ENCODE measurements at places on chromosomes 12 and 14.

- peak; percentile 63 for DNase-seq
These were observed 1295.7 kb upstream of the FLRT2 start for GRCh38 chr14:84234281-84234680.

- DNase-seq: no peak
These were observed 36.3 kb downstream of the PLEKHG7 start for GRCh38 chr12:92739113-92739512.

DNA sequence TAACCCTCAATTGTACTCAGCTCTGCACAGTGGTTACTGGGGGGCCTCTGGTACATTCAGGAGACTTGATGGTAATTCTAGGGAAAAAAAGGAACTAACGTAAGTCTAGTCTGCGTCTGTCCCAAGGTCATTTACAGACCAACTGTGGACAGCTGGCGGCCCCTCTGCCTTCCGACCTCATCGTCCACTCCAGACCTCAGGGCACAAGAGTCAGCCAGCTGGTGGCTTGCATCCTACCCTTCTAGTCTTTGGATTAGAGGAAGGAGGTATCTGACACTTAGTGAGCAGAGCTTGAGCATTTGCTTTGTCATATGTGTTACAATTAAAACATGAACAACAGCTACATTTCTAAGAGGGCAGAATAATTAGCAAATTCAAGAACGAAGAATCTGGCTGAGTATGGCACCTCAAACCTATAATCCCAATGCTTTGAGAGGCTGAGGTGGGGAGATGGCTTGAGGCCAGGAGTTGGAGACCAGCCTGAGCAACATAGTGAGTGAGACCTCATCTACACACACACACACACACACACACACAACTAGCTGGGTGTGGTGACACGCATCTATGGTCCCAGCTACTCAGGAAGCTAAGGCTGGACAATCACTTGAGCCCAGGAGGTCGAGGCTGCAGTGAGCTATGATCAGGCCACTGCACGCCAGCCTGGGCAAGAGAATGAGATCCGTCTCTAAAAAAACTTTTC, 36.5 kb downstream of the SSH1 start:
- DNase-seq: no peak

- DNase-seq: no peak
These were observed 191.5 kb downstream of the PAX9 start for GRCh38 chr14:36852981-36853691.

DNA sequence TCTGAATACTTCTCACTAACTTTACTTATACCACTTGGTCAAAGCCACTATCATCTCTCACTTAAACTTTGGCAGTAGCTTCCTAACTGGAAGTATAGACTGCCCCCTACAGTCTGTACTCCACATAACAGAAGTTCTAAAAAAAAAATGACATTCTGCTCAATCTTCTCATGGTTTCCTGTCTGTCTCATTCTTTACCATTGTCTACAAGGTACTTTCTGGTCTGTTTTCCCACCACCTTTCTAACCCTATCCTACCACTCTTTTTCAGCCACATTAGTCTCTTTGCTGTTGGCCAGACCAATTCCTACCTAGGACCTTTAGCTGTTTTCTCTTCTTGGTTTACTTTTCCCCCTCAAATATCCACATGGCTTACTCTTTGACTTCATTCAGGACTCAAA, 14.7 kb downstream of the CPSF6 start:
- DNase-seq: peak; percentile 65

DNA sequence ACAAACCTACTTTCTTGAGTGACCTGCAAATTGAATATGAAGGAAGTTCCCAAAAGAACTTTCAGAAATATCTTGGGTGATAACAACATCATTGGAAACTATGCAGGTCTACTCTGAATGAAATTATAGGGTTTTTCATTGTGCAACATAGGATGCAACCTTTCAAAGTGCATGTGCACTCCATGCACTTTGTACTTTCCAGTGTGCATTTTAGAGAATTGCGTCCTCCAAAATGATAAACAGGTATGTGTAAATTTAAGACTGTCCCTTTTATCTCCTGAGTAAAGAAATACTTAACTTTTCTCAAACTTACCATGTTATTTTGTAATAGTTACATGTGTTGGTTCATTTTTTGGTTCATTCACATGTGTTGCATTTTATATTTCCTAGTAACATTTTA, 13.2 kb downstream of the SRSF5 start:
- DNase-seq: no peak

DNA sequence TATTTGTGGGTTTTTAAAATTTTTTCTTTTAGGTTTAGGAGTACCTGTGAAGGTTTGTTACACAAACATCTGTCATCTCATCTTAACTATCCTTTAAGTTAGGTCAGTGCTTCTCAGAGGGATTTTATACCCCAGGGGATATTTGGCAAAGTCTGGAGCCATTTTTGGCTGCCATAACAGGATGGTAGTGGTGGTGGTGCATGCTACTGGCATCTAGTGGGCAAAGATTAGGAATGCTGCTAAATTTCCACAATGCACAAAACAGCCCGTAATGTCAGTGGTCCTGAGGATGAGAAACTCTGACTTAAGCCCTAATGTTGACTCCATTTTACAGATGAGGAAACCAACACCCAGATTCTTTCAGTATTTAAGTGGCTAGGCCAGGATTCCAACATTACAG, 85.2 kb upstream of the MYF6 start:
- DNase-seq: peak; percentile 42

GRCh38 chr12:77678621-77679020, 152.1 kb upstream of the NAV3 start:
- DNase-seq: no peak

DNA sequence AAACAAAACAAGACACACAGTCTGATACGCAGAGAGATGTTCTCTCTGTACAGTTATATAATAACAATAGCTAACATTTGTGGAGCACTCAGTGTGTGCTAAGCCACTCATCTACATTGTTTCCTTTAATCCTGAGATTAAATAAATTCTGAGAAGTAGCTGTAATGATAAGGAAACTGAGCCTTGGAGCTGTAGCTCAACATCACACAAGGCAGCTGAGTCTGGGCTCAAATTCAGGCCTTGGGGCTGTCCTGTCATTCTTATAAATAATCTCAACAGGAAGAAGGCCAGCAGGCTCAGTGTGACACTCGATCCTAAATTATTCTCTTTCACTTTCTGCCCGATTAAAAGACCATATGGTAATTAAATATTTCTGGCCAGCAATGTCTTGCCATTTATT, 24.5 kb downstream of the CDKN1B start:
- no peak for DNase-seq

DNA sequence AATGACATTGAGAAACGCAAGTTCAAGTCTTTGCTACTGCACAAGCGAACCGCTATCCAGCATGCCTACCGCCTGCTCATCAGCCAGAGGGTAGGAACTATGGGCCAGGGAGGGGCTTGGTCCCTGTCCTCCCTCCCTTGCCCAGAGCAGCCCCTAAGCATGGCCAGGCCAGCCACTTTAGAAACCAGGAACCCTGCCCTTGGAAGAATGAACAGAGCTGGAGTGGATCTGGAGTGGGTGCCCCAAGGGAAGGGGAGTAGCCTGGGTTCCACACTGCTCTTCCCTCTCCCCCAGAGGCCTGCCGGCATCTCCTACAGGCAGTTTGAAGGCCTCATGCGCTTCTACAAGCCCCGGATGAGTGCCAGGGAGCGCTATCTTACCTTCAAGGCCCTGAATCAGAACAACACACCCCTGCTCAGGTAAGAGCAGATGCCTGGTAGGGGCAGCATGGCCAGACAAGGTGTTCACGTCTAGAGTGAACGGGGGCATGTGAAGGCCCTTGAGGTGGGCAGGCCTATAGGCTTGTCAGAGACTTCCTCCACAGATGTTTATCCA, 55.8 kb downstream of the TPCN1 start:
- no peak for DNase-seq

GRCh38 chr12:48198672-48198971, 4.5 kb downstream of the OR10AD1 start:
- no peak for DNase-seq

Measured in PC-3 (cell line).